Fibroblast of skin of left biceps (primary cell): ENCODE measurements at places on chromosomes 2 and 18.

DNA sequence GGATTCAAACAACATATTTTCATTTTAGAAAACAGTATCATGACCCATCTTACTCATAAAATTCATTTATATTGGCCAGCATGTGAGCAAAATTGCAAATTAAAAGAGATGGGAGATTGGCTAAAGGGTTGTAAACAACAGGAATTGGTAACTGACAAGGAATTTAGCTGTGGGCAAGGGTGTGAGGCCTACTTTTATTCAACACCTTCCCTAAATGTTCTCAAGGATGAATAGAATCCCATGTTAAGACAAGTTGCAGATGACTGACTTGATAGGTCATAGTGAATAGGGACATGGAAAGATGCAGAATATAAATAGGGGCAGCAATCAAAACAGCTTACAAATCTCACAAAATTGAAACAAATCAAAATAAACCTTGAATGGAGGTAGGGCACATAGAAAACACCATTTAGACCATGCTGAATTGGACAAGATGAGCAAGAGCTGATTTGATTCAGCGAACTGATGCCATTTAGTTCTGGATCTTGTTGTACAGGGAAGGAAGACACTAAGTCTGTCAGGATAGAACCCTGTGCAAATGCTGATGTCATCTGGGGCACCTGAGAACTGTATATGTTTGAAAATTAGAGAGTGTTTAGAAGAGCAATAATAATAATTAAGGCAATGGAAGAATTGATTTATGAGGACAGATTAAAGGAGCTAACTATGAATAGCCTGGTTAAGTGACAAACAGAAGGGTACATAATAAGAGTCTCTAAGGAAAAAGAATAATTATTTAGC, 509.7 kb downstream of the ZEB2 start:
- no peak for DNase-seq

- no peak for DNase-seq
Observed at GRCh38 chr2:153043385-153043784, 325.0 kb downstream of the ARL6IP6 start.

DNA sequence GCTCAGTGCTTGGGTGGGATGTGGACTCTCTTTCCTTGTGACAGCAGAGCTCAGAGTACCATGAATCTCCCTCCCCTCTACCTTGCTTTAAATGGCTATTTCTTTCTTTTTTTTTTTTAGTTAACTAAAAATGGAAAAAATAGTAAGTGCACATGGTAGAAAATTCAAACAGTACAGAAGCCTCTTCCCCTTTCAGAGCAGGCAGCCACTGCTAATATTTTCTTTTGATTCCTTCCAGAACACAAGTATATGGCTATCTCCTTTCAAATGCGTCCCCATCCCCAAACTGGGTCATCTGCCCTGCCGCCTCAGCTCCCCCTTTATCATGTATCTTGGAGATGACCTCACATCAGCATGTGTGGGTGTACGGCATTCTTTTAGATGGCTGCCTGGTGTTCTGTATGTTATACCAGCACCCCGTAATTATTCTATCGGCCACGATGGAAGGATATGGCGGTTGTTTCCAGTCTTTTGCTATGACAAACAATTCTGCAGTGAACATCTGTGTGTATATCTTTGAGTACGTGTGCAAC, 70.5 kb upstream of the DLX2 start:
- DNase-seq = no peak

- DNase-seq = peak; percentile 5
Observed at GRCh38 chr18:57004366-57005121, 142.3 kb upstream of the BOD1L2 start.

DNA sequence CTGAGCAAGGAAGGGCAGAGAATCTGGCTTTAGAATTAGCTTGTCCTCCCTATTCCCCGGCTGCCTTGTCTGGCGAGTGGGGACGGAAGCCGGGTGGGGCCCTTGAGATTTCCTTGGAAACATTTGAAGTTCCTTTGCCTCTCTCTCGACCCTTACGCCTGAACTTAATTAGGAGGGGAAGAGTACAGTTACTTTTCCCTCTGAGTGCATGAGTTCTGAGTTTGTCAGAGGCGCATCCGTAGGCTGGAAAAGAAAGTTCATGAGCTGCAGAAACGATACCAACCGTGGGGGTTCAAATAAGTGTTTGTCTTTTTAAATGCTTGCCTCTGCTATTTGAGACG, 468 bp downstream of the PIKFYVE start:
- no peak for DNase-seq

- no peak for DNase-seq
Observed at GRCh38 chr2:59791004-59791618, 762.3 kb downstream of the BCL11A start.

- DNase-seq = no peak
Observed at GRCh38 chr2:181058378-181059269, 78.2 kb downstream of the UBE2E3 start.

DNA sequence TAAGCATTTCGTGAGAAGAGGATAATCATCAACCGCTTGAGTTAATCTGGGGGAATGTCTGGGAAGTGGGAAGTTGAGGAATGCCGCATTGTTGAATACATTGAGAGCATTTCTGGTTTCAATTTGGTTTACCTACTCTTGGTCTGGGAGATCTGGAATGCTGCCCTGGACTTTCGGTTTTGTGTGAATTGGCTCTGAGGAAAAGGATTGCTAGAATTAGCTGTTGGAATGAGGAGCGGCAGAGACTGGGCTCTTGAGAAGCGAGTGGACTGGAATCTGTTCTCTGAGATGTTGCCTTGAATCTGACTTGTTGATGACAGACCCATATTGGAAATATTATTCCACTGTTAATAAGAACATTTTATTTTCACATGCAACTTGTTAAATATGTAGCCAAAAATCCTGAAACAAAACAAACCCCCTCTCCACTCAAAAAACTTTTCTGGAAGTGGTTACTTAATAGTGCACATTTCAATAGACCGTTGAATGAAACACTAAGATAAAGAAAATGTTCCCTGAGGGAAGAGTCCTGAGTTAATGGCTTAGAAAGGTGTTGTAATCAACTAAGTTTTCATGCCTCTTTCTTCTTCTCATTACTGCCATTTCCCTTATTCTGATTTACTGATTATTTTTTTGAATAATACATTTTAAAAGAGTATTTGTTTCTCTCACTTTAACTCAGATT, 50.8 kb downstream of the PTPRM start:
- peak; percentile 100 for DNase-seq

- DNase-seq = no peak
Observed at GRCh38 chr2:118340103-118340502, 251.8 kb downstream of the INSIG2 start.

- no peak for DNase-seq
Observed at GRCh38 chr2:223735035-223735640, 102.2 kb downstream of the AP1S3 start.

DNA sequence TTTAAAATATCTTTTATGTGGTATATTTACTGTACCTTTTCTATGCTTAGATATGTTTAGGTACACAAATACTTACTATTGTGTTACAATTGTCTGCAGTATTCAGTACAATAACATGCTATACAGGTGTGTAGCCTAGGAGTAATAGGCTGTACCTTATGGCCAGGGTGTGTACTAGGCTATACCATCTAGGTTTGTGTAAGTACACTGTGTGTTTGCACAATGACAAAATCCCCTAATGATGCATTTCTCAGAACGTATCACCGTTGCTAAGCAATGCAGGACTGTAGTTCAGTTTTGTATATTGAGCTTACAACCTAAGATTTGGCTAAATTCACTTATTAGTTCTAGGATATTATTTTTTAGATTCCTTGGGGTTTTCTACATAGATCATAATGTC, 332.3 kb upstream of the HS6ST1 start:
- no peak for DNase-seq

GRCh38 chr2:142139384-142139783, 8.6 kb upstream of the LRP1B start:
- no peak for DNase-seq

DNA sequence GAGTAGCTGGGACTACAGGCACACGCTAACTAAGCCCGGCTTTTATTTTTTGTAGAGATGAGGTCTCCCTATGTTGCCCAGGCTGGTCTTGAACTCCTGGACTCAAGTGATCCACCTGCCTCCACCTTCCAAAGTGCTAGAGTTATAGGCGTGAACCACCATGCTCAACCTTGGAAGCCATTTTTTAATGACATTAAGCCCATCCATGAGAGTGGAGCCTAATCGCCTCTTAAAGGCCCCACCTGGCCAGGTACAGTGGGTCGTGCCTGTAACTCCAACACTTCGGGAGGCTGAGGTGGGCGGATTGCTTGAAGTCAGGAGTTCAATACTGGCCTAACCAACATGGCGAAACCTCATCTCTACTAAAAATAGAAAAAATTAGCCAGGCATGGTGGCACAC, 41.6 kb upstream of the TFCP2L1 start:
- no peak for DNase-seq

GRCh38 chr2:102027036-102027980, 35.5 kb downstream of the IL1R2 start:
- peak; percentile 67 for DNase-seq

DNA sequence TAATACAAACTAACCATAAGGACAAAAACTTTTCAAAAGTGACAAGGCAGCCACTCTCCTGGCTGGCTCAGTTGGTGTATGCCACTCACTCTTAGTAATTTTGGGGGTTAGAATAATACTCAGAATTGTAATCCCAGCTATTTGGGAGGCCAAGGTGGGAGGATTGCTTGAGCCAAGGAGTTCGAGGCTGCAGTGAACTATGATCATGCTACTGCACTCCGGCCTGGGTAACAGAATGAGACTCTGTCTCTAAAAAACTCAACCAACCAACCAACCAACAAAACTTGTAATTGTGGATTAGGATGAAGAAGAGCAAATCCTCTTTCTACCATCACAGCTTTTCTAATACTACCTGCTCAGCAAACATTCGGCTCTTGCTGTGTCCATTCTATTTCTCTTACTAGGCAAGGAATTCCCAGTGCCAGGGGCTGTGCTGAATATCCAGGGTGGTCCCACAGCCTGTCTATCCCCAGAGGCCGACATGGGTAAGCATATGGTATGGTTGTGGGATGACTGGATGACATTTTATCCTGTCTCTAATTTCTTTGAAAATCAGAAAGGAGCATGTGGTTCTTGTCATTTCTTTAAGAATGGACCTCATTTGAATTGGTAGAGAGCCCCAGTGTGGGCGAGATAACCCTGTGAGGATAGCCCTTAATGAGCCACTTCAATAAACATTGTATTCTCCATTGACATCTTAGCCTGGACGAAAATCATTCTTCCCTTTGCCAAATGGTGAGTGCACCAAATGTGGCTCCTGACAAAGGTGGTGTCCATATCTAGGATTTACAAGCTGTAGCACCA, 220.1 kb downstream of the MYCN start:
- no peak for DNase-seq

DNA sequence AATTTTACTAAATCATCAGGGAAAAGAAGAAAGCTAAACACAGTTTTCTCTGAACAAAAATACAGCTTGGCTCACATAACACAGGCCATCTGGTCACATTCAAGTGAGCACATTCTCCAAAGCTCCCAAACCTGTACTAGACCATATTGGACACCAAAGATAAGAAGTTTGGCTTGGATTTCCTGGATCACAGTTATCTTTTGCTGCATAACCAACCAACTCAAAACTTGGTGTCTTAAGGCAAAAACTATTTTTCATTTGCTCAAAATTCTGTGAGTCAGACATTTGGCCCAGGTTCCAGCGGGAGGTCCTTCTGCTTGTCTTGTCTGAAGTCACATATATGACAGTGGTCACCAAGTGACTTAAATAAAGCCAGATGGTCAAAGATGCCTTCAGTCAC, 83.2 kb downstream of the GYPC start:
- DNase-seq = no peak

DNA sequence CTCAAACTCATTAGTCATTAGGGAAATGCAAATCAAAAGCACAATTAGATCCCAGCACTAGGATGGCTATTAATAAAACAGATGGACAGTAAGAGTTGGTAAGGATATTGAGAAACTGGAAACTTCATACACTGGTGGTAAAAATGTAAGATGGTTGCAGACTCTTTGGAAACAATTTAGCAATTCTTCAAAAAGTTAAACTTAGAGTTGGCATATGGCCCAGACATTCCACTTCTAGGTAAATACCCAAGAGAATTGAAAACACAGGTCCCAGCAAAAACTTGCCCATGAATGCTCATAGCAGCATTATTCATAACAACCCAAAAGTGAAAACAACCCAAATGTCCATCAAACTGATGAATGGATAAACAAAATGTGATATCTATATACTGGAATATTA, 84.9 kb upstream of the ZFP36L2 start:
- DNase-seq = peak; percentile 61

- peak; percentile 91 for DNase-seq
Observed at GRCh38 chr2:177242121-177242987, 22.2 kb downstream of the NFE2L2 start.

GRCh38 chr2:152532241-152532640, 185.0 kb downstream of the PRPF40A start:
- DNase-seq = no peak

GRCh38 chr2:99660616-99661406, 171.0 kb upstream of the REV1 start:
- no peak for DNase-seq

GRCh38 chr18:55821219-55821618, 233.2 kb upstream of the TCF4 start:
- DNase-seq = no peak

- no peak for DNase-seq
Observed at GRCh38 chr2:24110660-24111303, 12.4 kb downstream of the PFN4 start.

GRCh38 chr2:54212456-54212855, 43.6 kb downstream of the TSPYL6 start:
- DNase-seq = peak; percentile 88

DNA sequence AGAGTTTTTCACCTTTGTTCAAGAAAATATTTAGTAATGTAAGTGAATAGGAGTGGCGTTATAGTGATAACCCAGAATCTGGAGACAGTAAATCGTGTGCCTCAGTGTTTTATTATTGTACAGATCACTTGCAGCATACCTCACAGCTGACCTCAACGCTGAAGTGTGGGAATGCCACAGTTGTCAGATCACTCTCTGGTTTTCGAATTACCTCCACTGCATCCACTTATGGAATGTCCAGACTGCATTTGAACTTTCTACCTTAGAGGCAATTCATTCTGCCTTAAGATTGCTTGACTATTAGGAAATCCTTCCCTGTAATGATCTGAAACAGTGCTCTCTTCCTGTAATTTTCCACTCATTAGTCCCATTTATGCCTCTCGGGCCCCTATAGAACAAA, 164.5 kb upstream of the ALPP start:
- DNase-seq = no peak

DNA sequence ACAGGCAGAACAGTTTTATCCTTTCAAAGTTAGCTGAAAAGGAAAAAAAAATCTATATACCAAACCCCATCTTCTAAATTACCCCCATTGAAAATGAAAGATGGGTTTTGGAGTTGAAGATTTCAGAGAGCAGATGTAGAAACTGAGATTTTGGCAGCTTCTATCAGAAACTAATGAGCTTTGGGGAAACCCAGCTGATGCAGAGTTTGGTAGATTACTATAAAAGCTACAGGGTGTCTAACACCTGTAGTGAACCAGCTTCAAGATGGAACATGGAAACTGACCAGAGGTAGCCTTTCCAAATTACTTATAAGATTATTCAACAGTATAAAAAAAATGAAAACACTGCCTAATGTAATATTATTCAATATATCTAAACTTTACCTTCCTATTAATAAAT, 583.1 kb downstream of the XIRP2 start:
- no peak for DNase-seq

GRCh38 chr2:227853204-227853629, 18.2 kb upstream of the DAW1 start:
- DNase-seq = peak; percentile 50
